ENCODE measurements at places on chromosomes 6 and 20. TPM values are rescaled to one million over a fixed set of nuclear protein-coding genes. Genes with fewer than 3 reads are reported as not detected.
A peak's percentile ranks its signal among the peaks of the same experiment; 100 is the strongest.

Gene SLC17A3
- not detected for total RNA-seq

Gene BLCAP
- 37.1 TPM for total RNA-seq

Gene PLTP
- 1.1 TPM for total RNA-seq

Gene AKAP7
- total RNA-seq = 2.9 TPM

Gene STMN3
- 9.4 TPM for total RNA-seq

DNA sequence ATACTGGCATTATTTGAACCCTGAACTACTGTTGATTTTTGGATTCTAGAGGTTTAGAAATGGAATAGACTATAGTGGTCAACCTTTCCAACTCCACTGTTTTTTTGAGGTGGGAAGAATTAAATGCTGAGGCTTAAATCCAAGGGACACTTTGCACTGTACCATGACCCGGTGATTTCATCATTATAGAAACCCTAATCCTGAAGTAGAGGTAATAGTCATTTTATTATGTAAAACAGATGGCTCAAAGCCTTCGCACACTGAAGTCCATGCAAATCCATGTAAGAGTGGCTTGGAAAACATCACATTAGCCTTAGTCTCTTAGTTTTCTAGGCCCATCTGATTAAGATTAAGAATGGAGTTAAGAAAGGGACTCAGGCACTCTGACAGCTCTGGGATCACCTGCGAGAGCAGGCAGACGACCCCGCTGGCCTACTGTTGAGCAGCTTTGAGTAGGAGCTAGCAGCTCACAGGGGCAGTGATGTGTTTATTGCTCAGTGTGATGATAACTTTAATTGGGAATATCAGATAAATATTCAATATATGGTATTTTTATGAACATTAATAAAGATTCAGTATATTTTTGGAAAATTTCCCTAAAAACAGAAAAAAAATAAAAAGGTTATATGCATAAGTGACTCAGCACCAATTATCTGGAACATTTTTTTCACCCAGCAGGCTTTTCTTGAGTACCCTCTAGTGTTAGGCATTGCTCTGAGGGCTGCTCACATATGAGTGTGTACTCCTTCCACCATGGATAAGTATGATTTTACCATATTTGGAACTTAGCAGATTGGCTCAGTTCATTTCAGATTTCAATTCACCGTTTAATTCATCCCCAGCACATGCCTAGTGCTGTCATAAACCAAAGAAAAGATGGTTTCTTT lies 13.4 kb downstream of the SLX4IP start:
- peak; percentile 27 for DNase-seq

DNA sequence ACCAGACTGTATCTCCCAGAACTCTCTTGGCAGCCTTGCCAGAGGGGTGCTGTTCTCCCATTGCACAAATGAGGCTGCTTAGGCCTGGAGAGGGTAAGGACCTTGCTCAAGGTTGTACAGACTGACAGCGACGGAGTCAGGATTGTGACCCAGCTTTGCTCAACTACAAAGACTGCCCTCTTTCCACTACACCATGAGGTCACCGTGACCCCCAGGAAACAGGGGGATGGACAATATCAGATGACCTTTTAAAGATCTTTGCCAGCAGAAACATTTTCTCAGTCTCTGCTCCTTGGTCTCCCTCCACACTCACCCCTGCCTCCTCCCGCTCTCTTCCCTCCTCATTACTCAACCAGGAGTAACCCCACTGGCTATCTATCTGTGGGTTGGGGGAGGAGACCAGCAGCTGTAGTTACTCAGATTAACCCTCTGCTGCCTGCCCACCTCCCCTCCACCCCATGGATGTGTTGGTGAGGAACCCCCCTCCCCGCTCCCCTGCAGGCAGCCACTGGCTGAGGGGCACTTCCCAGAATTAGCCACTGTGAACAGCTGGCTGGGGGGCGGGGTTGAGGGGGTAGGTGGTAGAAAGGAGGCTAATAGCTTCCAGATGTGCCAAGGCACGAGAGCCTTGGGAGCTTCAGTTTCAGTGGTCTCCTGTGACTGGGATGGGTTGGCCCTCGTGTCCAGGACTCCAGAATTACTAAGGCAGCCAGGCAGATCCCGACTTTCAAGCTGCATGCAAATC lies 26.9 kb upstream of the MRPS18A start:
- peak; percentile 71 for DNase-seq

DNA sequence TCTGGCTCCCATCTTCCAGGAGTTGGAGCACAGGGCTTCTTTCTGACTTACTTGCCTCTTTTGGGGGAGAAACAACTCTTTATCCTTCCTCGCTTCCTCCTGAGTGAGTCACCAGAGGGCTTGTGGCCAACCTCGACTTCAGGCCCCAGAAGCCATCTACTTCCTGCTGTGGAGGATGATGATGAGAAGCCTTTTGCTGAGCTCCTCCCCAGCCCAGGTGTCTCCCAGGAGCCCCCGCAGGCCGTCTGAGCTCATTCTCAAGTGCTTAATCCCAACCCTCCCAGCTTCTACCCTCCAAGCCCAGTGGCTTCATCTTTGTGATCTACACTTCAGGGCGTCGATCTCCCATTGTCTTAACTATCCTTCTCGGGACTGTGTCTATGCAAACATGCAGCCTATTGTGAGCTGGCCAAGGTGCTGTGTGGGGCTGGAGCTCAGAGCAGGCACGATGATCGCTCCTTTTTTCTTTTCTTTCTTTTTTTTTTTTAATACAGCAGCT lies 27.9 kb downstream of the SDCBP2 start:
- peak; percentile 49 for DNase-seq

DNA sequence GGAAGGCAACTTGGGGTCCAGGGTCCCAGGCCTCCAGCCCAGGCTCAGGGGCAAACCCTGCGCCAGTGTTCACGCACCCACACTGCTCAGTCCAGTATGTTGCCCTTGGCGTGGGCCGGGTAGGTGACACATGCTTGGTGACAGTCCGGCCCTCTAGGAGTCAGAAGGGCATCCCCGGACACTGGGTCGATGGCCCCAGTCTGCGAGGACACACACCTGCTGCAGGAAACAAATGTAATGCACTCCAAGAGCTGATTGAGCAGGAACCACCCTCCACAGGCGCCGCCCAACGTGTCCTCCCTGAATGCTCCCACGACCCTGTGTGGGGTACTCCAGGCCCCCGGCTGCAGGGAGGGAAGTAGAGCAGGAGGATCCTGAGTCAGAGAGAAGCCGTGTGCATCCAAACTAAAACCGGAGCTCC lies 160.7 kb downstream of the DLL1 start:
- no peak for DNase-seq

- no peak for DNase-seq
Measured at GRCh38 chr6:156602066-156602385, 175.2 kb upstream of the ARID1B start.

DNA sequence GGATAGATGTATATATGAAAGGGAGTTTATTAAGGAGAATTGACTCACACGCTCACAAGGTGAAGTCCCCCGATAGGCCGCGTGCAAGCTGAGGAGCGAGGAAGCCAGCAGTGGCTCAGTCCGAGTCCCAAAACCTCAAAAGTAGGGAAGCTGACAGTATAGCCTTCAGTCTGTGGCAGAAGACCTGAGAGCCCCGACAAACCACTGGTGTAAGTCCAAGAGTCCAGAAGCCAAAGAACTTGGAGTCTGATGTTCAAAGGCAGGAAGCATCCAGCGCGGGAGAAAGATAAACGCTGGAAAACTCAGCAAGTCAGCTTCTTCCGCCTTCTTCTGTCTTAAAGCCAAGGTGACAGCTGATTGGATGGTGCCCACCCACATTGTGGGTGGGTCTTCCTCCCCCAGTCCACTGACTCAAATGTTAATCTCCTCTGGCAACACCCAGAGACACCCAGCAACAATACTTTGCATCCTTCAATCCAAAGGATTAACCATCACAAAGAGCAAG lies 102.6 kb upstream of the GJE1 start:
- DNase-seq = no peak

DNA sequence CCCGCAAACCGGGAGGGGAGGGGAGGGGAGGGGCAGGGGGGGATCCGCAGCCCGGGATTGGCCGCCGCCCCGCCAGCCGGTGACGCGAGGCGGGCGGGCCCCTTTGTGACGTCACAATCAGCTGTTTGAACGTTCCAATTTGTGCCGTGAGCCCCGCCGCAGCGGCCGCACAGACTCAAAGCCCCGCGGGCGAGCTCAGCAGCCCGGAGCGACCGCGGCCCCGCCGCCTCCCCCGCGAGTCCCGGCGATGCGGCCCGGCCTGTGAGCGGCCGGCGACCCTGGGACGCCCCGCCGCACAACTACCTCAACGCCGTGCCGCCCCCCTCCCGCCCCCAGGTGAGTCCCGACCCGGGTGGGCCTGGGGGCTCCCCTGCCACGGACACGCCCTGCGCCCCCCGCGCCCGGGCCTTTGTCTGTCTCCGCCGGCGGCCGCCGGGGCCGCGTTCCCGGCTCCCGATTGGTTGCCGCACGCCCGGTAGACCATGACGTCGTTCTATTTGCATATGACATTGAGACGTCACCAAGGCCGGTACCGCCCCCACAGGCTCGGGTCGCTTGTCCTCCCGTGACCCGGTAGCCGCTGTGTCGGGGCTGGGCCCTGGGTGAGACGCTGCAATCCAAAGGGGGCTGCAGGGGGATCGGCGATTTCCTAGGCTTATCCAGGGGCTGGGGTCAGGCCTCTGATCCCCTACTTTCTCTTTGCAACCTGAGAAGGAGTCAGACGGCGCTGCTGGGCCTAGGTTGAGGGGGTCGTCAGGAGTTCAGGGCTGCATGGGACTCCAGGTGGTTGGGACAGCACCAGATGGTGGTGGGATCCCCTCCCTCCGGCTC lies at the start of gene TP53INP2:
TSS of gene TP53INP2 (plus strand) at position 168 of the 831 bp plus-strand sequence. CDS start 4,396 bp downstream, outside the sequence.
- peak; percentile 88 for DNase-seq

- DNase-seq = no peak
Measured at GRCh38 chr20:37421060-37421905, 75.3 kb downstream of the SRC start.

DNA sequence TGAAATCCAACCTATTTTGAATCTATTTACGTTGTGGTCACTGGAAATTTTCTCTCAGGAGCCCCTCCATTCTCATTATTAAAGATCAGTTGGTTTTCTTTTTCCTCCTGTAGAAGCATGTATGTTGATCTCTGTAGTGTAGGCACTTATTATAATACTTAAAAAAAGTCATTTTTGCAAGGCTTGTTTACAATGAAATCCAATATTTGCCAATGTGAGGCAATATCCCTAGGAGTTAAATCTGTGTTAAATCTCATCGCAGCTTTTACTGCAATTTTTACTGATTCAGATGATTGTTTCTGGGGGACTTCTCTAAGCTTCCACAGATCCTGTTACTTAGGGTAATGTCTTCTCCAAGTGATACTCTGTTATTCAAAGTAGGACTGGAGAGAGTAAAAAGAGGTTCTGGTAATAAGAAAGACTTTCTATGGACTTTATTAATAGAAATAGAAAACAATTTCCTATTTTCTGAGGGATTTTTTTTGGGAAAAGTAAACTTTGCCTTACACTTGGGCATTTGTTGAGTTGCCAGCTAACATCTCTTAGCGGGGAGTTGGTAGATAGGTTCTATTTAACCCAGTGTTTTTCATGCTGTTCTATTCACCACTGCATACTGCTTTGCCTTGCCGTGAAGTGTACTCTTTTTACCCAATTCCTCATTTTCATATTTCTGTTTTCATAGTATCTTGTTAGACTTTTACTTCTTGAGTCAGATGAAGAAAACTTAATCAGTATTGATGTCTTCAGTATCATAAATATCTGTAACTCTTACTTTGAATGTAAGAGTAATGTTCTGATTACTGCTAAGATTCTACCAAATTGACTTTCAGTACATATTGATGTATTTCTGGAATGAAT lies 48.6 kb downstream of the CDKAL1 start:
- no peak for DNase-seq

GRCh38 chr6:163900570-163900969 lies 486.1 kb downstream of the QKI start:
- DNase-seq = no peak

DNA sequence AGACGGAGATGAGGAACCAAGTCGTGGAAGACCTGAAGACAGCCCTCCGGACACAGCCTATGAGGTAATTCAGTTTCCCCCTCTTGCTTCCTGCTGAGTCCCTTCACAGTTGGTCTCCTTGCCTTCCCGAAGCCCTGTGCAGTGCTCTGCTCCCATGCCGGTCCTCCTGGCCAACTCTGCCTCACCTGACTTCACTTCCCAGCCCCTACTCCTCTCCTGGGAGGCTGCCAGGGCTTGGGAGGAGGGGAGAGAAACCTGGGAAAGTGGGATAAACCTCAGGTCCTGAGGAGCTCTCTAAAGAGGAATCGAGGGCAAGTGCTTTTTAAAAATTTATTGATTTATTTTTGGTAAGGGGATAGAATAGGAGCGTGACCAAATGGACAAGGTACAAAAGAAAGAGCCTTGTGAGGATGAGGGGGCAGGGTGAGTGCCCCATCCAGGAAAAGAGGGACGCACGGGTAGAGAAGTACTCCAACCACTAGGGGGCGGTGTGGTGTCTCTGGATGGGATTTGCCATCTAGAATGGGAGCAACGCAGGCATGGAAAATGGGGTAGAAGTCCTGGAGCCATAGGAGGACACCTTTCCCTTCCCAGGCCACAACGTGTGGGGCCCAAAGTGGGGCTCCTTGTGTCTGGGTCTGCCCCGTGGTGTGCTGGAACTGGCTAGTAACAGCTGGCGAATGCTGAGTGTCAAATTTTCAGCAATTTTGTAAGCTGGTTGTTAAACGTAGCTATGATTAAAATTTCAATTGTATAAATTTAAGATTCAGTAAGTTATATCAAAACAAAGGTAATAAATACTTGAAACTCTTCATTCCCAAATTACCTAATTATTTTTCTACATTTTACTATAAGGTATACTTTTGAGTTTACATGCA lies 69.0 kb downstream of the MOCS1 start:
- peak; percentile 76 for DNase-seq

DNA sequence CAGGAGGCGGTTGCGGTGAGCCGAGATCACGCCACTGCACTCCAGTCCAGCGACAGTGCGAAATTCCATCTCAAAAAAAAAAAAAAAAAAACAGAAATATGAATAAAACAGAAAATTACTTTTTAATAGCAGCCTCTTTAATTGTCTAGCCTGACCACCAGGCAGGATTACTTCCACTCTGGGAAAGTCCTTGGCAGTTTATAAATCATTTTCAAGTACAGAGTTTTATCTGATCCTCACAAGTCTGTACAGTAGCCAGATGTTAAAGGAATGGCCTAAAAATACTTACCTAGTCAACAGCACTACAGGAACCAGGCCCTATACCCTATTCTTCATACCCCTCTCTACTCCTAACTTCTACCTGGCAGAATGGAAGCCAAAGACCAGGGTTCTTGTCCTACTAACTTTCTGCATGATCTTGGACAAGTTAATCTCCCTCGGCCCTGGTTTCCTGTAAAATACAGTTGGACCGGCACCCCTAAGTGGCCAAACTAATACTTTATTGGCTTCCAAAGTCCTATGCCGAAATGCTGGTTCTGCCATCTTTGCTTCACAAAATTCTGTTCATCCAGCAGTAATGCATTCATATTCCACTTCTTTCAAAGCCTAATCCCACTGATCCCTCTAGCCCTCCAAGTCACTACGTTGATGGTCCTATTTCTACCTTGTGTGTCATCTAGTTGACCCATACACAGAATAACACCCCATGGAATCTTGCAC lies 1.9 kb downstream of the EIF2S2 start:
- DNase-seq = no peak

GRCh38 chr6:132571774-132572173 lies 1.7 kb downstream of the TAAR6 start:
- DNase-seq = no peak

DNA sequence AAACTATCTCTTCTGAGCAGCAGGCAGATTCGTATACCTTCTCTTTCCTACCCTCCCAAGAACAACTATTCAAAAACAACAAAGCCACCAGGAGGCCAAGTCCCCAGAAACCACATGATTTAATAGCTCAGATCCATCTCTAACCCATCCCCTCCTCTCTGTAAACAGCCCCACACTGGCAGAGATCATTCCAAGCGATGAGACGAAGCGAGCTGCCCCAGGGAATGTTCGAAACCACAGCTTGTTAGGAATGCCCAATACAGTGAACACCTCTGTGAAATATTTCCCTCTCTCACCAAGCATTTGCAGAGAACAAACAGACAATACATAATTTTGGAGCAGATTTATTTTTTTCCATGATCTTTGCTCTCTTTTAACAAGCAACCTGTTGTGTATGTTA lies 231.8 kb downstream of the SOD2 start:
- peak; percentile 31 for DNase-seq

Measured in H4 (cell line).